NCI-H1105 (cell line): ENCODE measurements at places on chromosomes 7 and 10.

- no peak for DNase-seq
These were observed 196.8 kb downstream of the RNLS start for GRCh38 chr10:88386204-88386788.

- no peak for DNase-seq
These were observed 628.0 kb downstream of the CALN1 start for GRCh38 chr7:71784180-71784579.

DNA sequence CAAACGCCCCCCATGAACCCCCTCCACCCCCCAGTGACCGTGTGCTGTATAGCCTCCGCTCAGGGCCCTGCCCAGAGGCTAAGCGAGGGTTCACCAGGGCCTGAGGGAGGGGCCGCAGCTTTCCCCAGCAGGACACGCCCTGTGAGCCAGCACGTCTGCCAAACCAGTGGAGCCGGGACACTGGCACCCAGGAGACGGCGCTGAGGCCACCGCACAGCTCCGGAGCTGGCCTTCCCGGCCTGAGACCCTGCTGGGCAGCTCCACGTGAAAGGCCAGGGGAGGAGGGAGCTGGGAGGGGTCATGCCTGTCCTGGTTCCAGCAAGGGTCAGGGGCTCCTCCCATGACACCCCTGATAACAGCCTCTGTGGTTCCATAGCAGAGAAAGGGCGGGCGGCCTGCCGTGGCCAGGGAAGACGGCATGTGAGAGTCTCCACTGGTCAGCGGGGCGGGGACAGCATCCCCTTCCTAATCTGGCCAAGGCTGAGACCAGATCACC lies 278.3 kb downstream of the ELFN1 start:
- DNase-seq = no peak

DNA sequence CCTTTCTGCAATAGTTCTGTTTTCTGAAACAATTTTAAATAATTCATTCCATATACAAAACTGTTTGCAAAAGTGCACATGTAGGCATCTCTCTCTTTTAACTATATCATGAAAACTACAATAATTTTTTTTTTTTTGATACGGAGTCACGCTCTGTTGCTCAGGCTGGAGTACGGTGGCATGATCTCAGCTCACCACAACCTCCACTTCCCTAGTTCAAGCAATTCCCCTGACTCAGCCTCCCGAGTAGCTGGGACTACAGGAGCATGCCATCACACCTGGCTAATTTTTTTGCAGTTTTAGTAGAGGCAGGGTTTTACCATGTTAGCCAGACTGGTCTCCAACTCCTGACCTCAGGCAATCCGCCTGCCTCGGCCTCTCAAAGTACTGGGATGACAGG lies 44.0 kb upstream of the SEMA3A start:
- DNase-seq = no peak

- peak; percentile 17 for DNase-seq
These were observed 41.4 kb upstream of the PNLIPRP3 start for GRCh38 chr10:116385994-116386809.

DNA sequence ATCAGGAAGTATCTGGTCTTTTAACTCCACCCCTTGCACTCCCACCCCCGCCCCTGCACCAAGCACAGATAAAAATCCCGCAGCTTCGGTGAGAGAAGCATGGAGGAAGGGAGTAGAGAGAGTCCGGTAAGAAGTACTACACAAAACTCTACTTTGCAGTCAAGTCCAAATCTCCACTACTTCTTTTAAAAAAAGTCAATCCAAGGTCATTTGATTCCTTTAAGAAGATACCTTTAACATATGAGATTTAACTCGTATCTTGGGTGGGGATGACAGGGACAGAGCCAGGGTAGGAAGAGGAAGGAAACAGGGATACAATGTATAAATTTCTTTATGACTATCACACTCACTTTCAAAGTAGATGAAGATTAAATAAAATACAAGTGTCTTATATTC lies 132.1 kb downstream of the NRBF2 start:
- DNase-seq = no peak

- DNase-seq = no peak
These were observed 35.7 kb downstream of the AGK start for GRCh38 chr7:141586878-141587277.

- no peak for DNase-seq
These were observed 152.4 kb upstream of the NRBF2 start for GRCh38 chr10:62980687-62981086.

DNA sequence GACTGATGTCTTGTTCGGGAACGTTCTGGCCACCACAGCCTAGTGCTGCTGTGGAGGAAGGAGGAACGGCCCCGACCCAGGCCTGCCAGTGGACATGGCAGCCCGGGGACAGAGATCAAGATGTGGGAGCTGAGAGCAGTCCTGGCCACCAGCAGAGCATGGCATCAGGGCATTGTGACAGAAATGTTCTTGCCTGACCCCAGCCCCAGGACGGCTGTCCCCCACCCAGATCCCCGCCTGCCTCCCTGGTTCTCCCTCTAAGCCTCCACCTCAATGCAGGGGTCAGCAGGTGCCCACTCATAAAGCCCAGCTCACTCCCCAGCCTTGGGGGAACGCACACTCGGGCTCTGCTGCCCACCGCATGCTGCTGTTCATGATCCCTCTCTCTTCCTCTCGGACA lies 42.9 kb upstream of the HSPA12A start:
- no peak for DNase-seq

DNA sequence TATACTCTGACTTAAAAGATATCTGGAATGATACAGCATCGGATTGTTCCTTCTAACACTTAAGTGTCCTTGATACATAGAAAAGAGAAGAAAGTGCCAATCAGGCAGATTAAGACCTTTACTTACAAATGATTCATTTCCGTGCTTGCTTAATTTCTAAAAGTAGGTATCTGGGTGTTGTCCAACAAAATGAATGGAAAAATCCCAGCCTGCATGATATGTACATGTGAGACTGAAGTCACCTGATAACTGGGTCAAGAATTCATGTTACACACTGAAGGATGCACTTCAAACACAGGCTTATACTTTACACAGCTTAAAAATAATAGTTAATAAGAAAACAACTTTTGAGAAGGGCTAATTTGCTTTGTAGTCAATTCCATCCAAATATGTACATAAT lies 25.2 kb upstream of the PLXDC2 start:
- no peak for DNase-seq

- DNase-seq = no peak
These were observed 27.4 kb upstream of the ZNF438 start for GRCh38 chr10:31058795-31059703.

DNA sequence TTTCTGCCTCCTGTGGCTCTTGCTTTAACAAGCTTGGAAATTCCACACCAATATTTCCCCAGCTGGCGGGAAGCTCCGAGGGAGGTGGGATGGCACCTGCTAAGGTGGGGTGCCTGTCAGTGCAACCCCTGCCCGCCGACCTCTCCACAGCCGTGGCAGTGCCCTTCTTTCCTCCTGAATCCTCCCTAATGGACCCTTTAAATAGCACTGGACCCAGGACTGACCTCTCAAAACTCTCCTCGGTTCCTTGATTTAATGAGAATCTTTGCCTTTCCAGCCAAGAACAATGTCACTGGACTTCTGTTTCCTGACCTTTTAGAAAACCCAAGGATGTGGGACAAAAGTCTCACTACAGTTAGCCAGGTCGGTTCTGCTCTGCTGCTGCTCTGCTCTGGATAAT lies 63.2 kb upstream of the EXOC6 start:
- DNase-seq = no peak

GRCh38 chr10:77168161-77168560 lies 469.4 kb downstream of the KCNMA1 start:
- no peak for DNase-seq

DNA sequence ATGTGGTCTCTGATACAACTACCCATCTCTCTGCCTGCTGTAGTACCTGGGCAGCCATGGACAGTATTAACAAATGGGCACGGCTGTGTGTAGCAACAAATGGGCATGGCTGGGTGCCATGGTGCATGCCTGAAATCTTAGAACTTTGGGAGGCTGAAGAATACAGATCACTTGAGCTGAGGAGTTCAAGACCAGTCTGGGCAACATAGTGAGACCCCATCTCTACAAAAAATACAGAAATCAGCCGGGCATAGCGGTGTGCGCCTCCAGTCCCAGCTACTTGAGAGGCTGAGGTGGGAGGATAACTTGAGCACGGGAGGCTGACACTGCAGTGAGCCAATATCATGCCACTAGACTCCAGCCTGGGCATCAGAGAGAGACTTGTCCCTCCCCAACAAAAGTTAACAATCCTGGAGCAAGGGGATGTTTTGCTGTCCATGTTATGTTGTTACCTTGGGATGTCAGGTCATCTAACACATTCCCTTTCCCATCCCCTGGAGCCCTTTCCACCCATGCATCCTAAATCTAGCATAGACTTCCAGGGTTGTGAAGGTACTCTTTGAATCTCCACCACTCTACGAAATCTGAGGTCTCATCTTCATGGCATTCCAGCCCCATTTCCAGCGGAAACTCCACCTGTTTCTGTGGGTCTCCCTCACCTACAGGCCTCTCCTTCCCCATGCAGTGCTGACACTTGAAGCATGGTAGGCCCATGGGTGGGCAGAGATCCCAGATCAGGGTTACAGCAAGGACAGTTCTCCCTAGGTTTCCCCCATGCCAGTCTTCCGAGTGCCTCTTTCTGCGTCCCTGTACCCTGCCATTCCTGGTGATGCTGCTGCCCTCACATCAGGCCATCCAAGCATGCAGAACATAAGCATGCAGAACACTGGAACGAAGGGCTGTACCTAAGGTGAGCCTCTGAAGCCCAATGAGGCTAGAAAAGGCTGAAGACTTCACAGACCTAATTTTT lies 13.1 kb downstream of the FXYD4 start:
- no peak for DNase-seq

DNA sequence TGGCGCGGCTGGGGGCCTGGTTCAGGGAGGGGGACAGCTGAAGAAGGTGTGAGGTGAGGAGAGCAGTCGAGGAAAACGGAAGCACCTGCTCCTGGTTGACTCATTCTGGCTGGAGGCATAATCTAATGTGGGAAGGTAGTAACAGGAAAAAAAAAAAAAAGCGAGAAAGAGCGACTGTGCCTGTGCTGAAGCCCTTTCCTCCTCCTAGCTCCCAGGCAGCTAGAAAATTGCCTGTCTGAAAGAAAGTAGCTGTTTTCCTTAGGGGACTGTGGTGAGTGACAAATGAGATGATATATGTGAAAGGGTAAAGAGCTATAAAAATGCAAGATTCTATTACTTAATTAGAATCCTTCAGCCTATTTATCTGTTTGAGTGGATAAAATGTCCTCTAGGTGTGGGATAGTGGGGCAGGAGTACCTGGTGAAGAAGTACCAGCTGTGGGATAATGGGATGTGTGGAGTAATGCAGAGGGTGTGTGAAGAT lies 4.9 kb upstream of the MEST start:
- DNase-seq = peak; percentile 58

- no peak for DNase-seq
These were observed 52.4 kb downstream of the CALD1 start for GRCh38 chr7:134831862-134832261.

DNA sequence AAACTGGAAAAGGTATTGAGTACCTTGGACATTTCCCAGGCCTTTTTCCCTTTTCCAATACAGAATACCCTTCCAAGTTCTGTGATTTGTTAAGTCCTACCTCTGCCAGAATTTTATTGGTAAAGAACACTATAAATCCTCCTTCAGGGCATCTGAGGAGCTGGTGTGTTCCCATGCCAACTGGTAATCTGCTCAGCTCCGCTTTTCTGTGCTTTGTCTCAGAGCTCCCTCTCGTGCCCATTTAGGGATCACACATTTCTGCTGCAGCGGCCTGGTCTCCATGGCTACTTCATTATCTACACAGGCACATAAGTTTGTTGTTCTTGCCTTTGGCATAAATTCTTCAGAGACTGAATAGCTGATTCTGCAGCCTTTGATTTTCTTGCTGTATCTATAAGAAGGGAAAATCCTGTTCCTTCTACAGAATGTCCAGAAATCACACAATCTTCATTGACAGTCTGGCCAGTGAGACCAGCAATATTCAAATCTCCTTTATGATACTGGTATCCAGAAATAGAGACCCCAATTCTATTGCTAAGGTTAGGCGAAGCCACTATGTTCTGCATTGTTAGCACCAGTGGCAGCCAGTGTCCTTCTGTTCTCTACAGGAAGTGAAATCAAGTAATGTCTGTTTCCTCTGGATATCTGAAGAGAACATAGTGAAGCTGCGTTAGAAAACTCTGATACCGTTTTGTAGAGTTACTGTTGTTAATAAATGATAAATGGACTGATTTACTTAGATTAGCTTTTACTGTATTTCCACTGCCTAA lies 51.9 kb downstream of the DENND11 start:
- peak; percentile 79 for DNase-seq

- DNase-seq = no peak
These were observed 60.1 kb upstream of the SDK1 start for GRCh38 chr7:3240826-3241430.

DNA sequence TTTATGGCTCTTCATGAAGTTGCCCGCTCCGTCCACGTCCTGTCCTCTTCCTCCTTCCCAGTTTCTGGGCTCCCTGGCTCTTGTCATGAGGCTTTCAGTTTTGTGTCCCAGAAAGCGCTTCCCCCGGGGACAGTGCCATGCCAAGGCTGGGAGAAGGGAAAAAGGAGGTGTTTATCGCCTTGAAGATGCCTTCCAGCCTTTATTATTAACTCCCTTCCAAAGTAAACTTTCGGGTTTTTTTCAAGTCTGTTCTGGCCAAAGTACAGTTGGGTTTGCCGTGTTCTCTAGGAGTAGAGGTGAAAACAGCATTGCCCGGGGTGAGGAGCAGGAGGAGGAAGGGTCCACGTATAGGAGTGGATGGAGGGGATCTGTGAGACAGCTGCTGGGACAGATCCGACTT lies 117.2 kb downstream of the CUX1 start:
- DNase-seq = no peak

- DNase-seq = no peak
These were observed 11.2 kb downstream of the GPR146 start for GRCh38 chr7:1055491-1055955.

GRCh38 chr7:120273476-120273975 lies 551 bp downstream of the KCND2 start:
- peak; percentile 90 for DNase-seq

DNA sequence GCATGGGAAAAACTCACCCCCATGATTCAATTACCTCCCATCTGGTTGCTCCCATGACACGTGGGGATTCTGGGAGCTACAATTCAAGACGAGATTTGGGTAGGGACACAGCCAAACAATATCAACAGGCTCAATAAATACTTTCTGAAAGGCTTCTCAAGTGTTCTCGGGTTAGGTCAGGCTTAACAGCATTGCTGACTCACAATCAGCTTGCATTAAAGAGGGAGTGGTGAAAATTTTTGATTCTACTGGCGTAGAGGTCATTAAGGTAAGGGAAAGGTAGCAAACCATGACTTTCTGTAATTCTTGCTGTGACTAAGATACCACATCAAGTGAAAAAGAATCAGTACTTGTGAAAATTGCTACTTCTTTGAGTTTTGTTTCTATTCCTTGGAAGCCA lies 126.4 kb downstream of the JCAD start:
- DNase-seq = no peak

- no peak for DNase-seq
These were observed 53.0 kb downstream of the ARHGAP12 start for GRCh38 chr10:31875608-31876007.

DNA sequence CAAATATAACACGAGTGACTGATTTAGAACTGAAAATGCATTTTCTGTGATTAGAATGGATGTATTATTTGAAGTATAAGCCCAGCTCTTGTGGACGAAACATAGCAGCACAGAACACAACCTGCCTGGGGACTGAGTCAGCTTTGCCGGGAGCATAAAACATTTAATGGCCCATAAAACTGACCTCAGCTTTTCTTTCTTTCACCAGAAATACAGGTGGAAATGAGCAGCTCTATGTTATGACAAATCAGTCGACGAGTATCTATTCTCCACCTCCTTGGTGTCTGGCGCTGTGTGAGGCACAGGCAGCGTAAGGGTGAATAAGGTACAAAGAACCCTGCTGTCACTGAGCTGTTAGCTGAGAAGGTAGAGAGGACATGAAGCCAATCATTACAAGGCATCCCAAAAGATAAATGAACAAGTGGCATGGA lies 471.6 kb upstream of the AKR1E2 start:
- DNase-seq = no peak

- no peak for DNase-seq
These were observed 311.1 kb upstream of the ADARB2 start for GRCh38 chr10:2048337-2048973.
